Stimulated activated CD4-positive, alpha-beta T cell treated with anti-CD3 and anti-CD28 coated beads, Interleukin-15, amount 100 ng/mL, for 1 hour (primary cell): ENCODE measurements at places on chromosomes 12 and 14.

GRCh38 chr12:103783744-103784664 is 57.0 kb downstream of the NT5DC3 start:
- no peak for DNase-seq

- DNase-seq: no peak
These were observed 59.6 kb upstream of the CPSF6 start for GRCh38 chr12:69179786-69180185.

DNA sequence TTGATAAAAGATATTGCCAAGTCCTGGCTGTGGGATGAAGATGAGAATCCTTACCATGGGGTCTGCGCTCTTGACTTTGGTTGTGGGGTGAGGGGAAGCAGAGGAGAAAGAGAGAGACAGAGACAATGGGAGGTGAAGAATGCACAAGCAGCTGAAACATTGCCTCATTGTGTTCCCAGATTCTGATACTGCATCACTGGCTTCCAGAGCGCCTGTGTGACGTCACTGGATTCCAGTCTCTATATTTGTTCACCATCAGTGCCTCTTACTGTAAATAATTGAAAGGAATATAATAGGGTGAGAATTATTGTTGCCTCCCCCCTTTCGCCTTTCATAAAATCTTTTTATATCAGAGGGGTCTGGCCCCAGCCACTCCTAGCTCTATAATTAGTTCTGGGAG is 188.9 kb upstream of the NTF3 start:
- DNase-seq: no peak

GRCh38 chr12:19490908-19491307 is 51.6 kb downstream of the AEBP2 start:
- no peak for DNase-seq

DNA sequence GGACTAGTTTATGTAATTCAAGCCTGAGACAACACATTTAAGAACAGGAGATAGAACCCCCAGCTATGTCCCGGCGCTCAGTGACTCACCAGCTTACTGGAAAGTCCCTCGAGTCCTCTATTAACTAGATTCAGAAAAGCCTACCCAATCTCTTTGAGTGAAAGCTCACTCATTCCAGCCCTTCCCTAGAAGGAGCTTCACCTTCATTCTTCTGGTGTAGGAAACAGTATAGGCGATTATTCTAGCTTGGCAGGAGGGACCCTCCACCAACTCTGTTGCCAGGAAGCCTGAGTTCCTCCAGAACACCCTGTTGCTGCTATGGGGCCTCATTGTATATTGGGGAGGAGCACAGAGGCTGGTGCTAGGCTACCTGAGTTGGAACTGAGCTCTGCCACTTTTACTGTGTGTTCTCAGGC is 57.2 kb upstream of the AEBP2 start:
- peak; percentile 11 for DNase-seq

GRCh38 chr12:62934239-62934798 is 631 bp downstream of the PPM1H start:
- no peak for DNase-seq

DNA sequence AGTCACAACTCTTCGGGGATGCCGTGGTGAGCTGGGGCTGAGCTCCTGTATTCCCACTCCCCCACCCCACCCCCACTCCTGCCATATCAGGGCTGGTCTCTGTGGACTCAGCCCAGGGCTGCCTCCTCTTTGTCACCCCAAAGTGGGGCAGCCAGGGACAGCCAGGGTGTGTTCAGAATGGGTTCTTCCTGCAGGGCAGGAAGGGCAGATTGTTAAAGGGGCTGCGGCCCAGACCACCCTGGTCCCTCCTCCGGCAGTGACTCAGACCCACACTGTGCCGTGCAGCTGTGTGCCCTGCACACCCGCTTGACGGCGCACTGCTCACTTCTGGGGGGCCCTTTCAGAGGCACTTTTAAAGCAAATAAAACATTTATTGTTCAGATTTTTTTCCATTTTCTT is 9.3 kb downstream of the SLC48A1 start:
- DNase-seq: no peak

DNA sequence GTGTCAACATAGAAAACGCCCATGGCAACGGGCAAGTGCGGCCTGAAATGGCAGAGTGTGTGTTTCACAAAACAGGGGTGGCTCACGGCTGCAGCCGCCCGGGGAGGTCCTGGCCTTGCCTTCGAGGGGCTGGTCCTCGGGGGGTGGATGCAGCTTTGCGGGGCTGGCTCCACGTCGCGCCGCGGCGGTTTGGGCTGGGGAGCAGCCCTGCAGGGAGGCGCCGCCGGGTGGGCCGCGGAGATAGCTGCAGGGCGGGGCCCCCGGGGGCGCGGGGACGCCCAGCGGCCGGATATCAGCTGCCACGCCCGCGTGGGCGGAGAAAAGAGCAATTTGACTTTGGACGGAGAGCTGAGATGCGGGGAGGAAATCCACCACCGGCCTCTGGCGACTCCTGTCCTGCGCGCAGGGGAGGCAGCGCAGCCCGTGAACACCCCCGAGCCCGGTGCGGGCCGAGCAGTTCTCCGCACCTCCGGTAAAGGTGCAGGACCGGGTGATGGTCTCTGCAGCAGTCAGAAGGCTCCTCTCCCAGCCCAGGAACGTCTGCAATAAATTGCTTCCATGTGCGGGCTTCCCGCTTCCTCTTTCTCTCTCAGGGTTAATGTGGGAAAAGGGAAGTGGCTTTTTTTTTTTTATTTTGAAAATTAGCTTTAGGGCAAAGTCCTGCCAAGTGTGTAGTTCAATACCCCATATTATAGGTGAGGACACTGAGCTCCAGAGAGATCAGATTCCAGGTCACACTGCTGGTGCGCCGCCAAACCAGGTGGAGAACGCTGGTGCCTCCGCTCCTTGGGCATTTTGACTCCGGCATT is 110.5 kb downstream of the ARF6 start:
- peak; percentile 61 for DNase-seq

DNA sequence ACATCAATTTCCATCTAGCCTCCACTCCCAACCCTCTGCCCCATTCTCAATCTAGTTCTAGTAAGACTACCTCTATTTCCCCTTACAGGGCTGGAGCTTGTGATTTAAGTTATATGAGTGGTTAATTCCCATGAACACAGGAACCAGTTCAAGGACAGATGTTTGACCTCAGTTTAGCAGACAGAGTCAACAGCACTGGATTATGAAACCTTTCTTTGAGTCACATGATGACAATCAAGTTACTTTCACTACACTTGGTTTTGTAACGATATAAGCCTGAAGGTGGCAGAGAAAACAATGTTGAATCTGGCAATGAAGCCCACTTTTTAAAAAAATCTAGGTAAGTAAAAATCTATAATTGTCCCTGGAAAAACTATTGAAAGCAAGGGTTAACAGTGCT is 1646.2 kb upstream of the FLRT2 start:
- no peak for DNase-seq

DNA sequence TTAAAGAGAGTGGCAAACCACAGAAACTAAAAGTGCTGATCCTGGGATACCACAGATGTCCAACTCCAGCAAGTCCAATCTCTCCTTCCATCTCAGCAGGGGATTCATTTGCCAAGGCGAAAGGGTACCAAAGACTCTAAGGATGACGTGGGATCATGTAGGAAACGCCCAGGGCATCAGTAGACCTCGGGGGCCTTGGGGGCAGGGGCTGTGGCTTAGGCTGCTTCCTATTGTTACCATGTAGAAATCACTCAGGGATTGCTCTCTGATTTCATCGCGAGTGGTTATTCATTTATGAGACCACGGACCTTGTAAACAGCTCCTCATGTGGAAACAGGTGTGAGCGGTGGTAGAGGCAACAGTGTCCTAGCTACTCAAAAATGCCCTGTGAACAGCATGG is 149.3 kb upstream of the FKBP4 start:
- no peak for DNase-seq

DNA sequence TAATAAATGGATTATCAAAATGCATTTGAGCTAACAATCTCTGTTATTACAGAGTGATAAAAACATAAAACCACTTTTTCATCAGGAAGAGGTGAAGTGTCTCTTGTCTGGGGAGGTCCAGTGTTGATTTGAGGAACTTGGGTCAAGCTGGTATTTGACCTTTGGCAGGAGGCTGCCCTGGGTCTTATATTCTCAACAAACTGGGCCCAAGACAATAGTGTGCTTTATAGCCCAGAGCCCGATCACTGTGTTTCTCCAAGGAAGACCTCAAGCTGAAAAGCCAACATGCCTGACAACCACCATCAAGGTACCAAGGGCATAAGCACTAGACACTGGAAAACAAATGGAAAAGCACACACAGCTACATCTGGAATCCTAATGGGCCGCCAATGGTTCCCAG is 137.0 kb downstream of the SLC25A21 start:
- no peak for DNase-seq
